ENCODE measurements at places on chromosomes 16 and 17.

DNA sequence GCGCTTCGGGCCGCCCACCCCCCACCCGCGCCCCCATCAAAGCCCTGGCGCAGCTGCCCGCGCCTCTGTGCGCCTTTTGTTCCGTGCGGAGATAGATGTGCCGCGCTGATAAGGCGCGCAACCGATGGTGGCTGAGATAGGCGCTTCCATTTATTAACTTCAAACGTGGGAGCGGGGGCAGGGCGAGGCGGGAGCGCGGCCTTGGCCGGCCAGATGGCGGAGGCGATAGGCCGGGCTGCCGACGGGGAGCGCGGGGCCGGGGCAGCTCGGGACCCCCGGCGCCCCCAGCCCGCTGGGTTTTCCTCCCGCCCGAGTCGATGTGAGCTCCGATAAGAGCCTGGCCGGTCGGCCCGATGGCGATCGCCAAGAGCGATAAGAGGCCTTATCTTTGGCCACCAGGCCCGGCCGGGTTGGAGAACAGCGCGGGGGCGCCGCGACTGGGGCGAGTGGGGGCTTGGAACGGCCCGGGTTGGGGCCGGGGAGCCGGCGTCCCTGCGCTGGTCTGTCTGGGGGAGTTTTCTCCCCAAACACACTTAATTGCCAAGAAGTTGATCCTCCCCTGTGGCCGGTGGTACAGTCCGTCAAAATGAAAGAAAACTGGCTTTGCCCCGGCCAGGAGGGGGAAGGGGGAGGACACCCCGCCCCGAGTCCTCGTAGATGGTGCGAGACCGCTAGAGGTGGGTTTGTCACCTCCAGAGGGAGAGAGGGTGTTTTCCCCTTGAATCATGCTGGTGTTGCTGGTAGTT lies 2.7 kb downstream of the ZFPM1 start:
- DNase-seq, result no peak

- DNase-seq, result no peak
Measured at GRCh38 chr17:57132663-57133062, 47.6 kb downstream of the AKAP1 start.

- DNase-seq, result no peak
Measured at GRCh38 chr16:81797443-81797842, 18.4 kb downstream of the PLCG2 start.

- DNase-seq, result no peak
Measured at GRCh38 chr17:42428141-42428944, 5.3 kb upstream of the CAVIN1 start.

- DNase-seq, result peak; percentile 61
Measured at GRCh38 chr17:50956750-50957523, 90.8 kb upstream of the TOB1 start.

DNA sequence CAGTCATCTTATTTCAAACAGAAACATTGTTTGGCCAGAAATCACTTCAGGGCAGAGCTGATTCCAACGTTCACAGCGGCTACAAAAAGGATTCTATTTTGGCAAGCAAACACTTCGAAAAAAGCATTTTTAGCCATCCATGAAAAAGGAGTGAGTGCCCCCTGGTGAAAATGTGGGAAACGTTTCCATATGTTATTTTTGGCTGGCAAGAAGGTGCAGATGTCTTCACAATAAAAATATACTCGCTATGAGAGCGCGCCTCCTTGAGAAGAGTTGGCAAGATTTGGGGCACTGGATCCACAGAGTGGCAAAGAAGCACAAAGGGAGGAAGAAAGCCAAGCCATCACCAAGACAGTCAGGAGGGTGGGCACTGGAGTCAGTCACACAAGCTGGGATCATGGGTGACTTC lies 191.1 kb downstream of the CHD9NB start:
- no peak for DNase-seq

DNA sequence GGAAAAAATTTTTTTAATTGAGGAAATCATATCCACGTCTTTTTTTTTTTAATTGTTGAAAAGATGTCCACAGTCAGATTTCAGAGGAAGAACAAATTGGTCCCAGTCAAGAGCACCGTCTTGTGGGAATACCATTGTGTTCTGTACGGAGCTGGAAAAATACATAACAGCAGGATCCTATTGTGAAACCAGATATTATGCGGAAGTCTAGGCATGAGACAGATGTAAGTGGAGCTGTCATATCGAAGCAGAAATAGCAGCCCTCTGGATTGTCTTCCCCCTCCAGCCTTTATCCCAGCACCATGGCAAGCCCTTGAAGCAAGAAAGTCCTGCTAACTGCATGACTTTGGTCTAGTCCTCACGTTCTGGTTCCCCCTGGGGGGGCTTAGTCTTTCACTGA lies 391.6 kb upstream of the ASIC2 start:
- DNase-seq, result no peak

DNA sequence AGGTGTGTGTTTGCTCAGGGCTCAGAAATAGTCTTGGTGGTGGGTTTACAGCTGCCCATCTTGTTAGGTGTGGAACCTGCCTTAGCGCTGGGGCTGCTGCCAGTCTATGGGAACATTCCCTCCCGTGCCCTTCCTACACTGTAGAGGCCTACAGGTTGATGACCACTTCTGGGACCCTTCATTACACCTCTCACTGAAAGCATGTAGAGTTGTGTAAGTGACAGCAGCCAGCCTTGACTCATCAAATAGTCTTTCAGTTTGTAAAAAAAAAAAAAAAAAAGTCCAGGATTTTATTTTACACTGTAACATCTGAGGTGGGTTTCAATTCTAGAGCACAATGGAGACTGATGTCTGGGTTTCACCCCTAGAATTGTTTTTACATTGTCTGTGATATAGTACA lies 193.9 kb downstream of the SPECC1 start:
- no peak for DNase-seq

DNA sequence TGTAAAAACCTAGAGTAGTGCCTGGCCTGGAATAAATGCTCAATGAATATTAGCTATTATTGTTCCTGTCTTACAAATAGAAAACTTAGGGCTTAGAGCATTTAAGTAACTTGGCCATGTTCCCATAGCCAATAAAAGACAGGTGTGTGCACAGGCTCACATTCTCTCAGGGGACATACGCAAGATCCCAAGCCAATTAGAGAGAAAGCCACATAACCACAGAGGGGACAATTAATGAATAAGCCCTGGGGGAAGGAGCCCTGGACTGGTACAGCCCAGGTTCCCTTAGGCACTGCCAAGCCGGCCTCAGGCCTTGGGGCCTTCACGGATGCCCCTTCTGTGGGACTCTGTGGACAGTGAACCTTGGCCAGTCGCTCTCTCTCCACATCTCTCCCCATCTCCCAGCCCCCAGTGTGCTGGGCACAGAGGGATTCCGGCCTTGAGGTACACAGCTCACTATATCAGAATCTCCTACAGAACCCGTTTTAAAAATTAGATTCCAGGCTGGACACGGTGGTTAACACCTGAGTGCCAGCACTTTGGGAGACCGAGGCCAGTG lies 27.3 kb upstream of the ABCC12 start:
- no peak for DNase-seq

- no peak for DNase-seq
Measured at GRCh38 chr17:16106161-16106891, 106.7 kb downstream of the TTC19 start.

DNA sequence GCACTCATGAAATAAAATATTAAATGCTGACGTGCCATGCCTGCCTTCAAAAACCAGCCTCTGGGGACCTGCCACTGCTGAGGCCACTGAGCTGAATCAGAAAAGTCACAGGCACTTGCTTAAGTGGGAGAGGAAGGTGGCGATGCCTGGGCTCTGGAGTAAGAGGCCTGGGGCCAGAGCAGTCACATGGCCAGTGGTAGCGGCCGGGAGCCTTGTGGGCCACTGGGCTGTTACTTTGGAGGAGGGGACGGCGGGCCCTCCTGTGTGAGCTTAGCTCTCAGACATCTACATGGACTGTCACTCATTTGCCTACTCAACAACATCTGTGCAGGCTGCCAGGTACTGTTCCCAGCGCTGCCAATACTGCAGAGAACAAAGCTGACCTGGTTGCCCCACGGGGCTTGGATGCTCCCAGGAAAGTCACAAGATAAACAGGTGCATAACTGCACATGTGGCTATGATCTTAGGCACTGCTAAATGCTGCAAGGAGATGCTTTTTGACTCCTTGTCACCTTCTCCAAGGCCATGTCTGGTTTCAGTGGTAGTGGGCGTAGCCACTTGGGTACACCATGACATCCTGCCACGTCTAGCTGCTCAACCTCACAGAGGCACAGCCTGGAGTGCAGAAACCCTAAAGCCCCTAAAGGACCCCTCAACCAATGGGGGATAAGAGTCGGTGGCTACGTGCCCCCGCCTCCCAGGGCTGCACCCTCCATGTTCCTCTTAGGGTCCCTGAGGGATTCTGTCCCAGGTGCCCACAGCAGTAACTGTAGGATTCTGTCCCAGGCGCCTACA lies 11.6 kb downstream of the COTL1 start:
- no peak for DNase-seq

DNA sequence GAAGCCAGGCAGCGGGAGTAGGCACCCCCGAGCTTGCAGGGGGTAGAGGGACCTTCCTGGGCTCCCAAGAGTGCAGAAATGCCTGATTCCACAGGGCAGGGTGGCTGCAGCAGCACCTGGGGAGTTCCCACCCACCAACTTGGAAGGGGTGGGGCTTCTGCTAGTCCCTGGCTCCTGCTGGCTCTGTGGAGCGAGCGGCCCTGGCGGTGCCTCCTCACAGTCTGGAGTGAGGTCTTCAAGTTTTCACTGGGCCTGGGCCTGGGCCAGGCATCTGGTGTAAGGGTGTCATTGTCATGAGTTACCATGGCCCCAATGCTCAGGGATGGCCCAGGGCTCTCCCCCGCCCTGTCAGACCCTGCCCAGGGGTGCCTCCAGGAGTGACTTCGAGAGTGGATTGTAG lies 15.8 kb upstream of the ITGB3 start:
- DNase-seq, result no peak

GRCh38 chr17:43832976-43833829 lies at the start of gene MPP3:
TSS of gene MPP3 (minus strand) at chr17:43833146. CDS start at chr17:43831906, 1,240 bp downstream.
- DNase-seq, result peak; percentile 72

- DNase-seq, result no peak
Measured at GRCh38 chr17:41711669-41712400, at the start of gene GAST. TSS of gene GAST (plus strand) at chr17:41712331. CDS start at chr17:41715437, 3,106 bp downstream.

GRCh38 chr16:84218176-84218823 lies 21.5 kb downstream of the KCNG4 start:
- DNase-seq, result no peak

DNA sequence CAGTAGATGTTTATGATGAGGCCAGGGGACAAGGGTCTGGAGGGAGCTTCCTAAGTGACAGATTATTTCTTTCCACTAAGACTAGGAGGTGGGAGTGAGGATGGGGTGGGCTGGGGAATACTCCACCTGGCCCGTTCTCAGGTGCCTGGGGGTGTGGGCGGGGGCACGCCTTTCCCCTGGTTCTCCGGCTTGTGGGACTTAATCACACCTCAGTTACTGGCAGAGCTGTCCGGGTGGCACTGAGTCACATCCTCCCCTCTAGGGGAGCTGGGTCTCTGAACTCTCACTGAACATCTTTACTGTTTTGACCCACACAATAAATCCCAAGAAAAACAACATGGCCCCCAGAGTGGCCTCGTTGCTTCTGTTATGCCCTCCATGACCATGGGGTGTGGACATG lies 332.8 kb downstream of the MAF start:
- no peak for DNase-seq

GRCh38 chr16:86018487-86018886 lies 119.5 kb downstream of the IRF8 start:
- DNase-seq, result peak; percentile 66

DNA sequence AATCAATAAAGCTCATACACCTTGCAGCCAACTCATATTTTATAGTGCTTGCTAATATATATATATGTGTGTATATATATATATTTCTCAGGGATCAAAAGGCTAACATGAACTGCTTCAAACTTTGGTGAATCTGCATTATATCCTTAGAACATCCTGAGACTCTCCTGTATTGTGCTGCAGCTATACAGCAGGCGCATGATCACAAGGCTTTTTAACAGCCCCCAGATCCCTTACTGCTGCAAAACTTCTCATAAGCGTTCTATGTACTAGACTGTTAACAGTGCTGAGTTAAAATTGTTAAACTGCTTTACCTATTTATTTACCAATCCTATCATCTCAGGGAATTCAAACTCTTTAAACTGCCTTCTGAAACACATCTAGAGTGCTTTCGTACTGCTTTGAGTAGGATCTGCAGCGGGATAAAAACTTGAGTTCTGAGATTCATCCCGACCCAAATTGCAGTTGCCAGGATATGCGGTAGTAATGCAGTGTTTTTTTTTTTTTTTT lies 1.3 kb downstream of the GPATCH8 start:
- DNase-seq, result no peak

DNA sequence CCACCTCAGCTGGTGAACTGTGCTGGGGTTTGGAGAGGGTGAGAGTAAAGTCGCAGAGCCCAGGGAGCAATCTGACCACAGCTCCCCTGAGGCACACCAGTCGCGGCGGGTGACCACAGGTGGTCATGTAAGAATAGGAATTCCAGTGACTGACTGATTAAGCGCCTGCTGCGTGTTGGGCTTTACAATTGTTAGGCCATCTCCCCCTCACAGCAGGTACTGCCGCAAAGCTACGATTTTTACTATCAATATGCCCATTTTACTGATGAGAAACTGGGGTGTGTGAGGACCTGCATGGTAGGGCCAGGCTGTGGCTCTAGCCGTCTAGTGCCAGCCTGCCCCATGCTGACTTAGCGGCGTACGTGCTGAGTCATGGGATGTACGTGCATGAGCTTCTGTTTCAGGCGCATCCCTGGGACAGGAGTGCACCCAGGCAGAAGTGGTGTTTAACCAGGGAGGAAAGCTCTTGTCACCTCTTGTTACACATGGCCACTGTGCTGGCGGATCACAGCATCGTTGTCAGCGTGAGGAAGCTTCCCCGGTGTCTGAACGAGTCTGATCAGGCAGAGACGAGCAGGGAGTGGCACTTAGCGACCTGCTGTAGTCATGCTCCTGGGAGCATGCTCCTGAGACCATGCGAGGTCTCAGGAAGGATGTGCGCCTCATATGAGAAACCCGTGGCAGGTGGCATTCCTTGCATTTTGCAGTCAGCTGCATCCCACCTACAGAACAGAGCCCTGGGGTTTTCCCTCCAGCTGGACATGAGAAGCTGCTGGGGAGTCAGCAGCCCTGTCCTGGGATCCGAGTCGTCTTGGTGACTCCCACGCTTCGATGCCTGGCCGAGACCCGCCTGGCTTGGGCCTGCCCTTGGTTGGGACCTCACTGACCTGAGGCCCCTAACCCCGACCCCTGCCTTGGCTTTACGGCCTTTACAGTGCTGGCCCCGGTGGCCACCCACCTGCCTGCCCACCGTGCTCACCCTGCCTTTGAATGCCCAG lies 163.7 kb upstream of the CHMP6 start:
- no peak for DNase-seq

- peak; percentile 15 for DNase-seq
Measured at GRCh38 chr16:67238806-67239470, 8.3 kb downstream of the FHOD1 start.

GRCh38 chr17:58193641-58194255 lies 1.2 kb downstream of the EPX start:
- no peak for DNase-seq

Measured in heart left ventricle (tissue), 16 donors.